CD4-positive, alpha-beta T cell treated with Interleukin-17A for 4 hours (primary cell): ENCODE measurements at places on chromosomes 7 and 10.

DNA sequence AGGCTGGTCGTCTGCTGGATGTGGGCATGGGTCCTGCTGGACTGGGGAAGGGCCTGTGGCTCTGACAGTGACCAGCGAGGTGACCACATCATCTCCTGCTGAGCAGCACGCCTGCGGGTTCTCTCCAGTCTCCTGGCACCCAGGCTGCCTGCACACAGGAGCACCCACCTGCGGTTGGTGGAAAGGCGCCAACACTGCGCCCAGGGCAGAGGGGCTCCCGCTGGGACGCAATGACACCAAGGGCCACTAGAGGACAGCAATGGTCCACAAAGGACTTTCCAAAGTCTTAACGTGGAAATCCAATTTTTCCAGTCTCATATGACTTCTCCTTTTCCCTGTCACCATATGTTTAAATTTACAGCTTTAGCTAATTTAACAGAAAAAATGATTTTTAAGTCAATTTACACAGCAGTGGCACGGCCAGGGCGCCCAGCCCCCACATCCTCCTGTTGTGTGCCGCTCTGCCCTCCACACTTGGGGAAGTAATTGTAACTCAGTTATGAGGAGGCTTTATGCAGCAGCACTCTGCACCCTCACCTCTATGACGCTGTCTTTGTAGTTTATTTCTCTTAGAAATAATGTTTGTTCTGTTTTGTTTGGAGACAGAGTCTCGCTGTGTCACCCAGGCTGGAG is 38.1 kb downstream of the CFAP46 start:
- DNase-seq, result peak; percentile 9

- DNase-seq, result no peak
These were observed 220.0 kb upstream of the NPVF start for GRCh38 chr7:25448301-25448700.

DNA sequence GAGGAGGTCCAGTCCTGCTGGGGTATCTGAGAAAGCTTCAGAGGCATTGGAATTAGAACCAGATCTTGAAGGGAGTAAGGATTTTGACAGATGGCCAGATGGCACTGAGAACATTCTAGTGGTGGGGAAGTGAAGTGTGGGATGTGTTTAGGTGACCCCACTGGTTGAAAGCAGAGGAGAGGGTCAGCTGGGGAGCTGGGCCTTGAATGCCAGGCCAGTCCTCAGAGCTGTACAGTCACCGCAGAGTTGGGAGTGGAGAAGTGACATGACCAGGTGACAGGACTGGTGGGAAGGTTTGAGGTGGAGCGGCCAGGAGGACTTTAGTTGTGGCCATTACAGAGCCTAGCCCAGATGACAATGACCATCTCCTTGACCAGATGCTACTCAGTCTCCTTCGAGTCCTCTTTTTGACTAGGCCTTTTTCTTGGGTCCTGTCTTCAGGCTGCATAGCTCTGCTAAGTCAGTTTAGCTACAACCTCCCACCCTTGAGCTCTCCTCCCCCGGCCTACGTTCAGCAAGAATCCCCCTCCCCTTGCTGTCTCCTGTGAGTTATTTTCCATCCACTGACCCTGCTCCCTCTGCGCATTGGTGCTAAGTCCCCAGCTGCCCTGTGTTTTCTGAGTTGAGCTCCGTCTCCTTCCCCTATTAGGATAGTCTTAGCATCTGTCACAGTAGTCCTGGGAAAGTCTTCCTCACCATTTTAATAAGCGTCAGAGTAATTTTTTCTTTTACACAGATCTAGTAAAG is 56.3 kb downstream of the CCNY start:
- no peak for DNase-seq

DNA sequence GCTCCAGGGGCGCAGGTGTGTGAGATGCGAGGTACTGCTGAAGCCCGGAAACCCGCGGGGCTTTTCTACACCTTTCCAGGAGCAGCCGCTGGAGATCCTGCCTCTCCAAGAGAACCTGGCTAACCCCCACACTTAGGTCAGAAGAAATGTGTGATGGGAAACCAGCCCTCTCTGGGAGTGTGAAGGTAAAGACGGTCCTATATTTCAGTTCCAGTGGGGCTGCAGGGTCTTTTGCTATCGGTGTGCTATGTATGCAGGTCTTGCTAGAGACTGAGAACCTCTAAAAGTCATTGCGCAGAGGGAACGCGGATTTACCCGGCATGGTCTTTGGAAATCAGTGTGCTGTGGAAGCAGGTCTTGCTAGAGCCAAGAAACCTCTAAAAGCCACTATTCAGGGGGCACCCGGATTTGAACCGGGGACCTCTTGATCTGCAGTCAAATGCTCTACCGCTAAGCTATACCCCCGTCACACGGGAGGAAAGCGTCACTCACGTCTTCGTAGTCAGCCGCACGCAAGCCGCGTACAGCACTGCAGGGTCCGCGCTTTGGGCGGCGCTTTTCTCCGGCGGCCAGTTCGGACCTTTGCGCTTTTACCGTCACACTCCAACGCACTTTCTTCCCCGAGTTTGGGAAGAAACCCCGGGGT is 46.0 kb downstream of the ZNF777 start:
- peak; percentile 64 for DNase-seq

DNA sequence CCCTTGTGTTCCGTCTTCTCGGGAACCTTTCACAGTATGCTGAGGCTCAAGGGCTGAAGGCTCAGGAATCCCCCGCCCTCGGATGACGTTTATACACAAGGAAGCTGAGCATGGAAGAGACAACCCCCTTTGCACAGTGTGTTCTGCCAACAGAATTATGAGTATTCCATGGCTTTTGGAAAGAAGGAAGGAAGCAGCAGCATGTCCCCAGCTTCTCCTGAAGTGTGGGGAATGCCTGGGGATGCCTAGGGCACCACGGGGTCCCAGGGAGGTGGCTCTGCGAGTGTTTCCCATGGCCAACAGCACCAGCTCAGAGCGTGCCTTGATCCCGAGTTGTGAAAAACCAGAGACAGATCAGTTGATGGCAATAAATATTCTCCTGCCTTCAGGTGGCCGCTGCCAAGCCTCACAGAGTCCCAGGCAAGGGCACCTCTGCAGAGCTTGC is 88.8 kb upstream of the DDC start:
- DNase-seq, result no peak

DNA sequence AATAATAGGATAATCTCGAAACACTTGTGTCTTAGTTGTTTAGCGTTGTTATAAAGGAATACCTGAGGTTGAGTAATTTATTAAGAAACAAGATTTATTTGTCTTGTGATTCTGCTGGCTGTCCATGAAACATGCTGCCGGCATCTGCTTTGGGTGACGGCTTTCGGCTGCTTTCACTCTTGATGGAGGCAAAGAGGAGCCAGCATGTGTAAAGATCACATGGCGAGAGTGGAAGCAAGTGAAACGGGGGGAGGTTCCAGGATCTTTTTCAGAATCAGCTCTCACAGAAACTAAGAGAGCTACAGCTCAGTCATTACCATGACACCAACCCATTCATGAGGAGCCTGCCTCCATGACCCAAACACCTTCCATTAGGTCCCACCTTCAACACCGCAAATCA is 402.8 kb downstream of the CDC14C start:
- DNase-seq, result no peak

GRCh38 chr7:135512135-135512887 is 2.4 kb upstream of the CNOT4 start:
- DNase-seq, result peak; percentile 26

- DNase-seq, result no peak
These were observed 2.4 kb upstream of the NKX2-3 start for GRCh38 chr10:99530108-99531025.

DNA sequence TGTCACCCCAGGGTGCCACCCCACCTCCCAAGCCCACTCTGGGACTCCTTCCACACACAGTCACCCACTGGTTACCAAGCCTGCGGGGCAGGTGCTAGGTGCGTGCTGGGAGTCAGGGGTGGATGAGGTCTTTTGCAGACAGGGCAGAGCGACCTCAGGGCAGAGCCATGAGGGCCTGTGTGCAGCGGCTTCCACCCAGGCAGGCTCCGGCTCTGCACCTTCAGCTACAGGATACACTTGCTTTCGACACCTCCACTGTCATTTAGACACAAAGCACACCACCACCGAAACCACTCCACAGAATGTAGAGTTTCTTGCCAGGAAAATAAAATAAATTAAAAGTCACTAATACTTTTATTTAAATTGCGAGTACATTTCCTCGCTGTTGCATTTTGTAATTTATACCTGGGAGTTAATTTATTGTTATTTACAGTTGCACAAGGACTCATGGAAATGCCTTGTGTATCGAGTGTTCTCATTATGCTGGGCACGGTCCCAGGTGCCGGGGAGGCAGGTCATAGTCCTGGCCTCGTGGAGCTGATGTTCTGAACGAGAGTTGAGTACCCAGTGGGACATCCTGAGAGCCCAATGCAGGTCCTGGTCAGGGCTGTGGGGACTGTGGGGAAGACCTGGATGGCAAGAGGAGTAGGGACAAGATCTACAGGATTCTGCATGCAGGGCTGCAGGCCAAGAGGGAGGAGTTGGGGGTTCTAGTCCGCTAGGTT is 127.8 kb downstream of the CUX1 start:
- DNase-seq, result no peak

DNA sequence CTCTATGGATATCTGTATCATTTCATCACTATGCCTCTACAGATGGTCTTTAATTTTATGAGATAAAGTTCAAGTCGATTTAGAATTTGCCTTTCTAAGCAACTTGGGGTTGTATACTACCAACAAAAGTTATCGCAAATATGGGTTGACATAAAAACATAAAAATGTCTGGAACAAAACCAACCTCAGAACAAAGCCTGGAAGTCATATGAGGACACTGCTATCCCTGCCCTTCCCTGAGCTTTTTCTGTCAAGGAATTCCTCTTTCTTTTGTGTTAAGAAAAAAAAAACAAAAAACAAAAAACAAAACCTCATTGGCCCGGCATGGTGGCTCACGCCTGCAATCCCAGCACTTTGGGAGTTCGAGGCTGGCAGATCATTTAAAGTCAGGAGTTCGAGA is 319.3 kb downstream of the CAMK1D start:
- DNase-seq, result no peak

GRCh38 chr7:100363098-100363497 is 5.2 kb downstream of the PILRB start:
- DNase-seq, result no peak

DNA sequence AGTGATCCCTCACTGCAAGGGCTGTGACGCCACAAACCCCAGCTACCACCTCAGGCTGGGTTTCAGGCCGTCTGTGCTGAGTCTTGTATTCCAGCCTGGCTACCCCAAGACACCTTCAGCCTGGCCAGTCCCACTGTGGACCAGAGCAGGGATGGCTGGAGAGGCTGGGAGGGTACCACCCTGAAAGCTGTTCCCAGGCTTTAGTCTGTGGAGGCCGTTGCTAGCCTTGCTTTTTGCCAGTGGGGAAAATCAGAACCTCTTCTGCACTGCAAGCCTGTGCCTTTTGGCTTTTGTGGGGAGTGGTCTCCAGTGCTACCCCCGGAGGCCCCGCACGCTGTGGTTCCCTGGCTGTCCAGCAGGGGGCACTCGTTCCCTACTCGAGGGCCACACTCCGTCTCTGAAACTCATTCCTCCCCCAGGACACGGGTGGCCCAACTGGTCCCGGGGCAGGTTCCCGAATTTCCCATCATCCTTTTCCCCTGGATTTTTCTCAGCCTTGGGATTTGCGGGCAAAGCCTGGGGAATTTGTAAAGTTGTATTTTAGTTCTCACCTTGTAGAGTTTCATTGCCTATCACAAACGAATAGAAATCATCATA is 128.4 kb upstream of the BTBD16 start:
- DNase-seq, result peak; percentile 27

- DNase-seq, result no peak
These were observed 258.6 kb downstream of the GLRX3 start for GRCh38 chr10:130394832-130395231.

DNA sequence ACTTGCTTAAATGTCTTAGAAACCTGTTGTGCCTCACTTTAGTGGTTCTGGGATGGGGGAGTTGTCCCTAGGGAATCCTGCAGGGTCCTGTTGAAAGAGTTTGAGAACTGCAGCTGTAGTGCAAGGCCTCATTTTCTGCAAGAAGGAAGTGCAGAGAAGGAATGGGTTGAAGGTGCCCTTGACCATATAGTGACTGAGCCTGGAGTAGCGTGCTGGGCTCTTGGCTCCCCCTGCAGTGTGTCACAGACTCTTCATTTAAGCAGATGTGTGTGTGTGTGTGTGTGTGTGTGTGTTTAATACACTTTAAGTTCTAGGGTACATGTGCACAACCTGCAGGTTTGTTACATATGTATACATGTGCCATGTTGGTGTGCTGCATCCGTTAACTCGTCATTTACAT is 92.2 kb downstream of the GRK5 start:
- no peak for DNase-seq

GRCh38 chr7:88969167-88969566 is 173.6 kb upstream of the TEX47 start:
- DNase-seq, result no peak

DNA sequence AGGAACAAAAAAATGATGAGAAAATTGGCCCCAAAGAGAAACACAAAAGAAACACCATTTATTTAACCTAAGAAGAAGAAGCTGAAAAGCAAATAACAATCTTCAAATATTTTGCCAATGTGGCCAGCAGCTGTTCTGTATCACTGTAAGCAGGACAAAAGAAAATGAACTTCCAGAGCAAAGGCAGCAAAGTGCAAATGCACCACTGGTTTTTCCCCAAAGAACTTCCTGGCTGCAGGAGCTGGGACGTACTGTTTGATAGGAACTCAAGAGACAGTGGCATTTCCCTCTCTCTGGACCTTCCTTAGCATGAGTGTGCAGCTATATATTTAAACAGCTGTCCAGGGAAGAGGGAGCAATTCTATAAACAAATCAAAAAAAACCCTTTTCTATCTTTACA is 60.4 kb downstream of the RNLS start:
- no peak for DNase-seq

DNA sequence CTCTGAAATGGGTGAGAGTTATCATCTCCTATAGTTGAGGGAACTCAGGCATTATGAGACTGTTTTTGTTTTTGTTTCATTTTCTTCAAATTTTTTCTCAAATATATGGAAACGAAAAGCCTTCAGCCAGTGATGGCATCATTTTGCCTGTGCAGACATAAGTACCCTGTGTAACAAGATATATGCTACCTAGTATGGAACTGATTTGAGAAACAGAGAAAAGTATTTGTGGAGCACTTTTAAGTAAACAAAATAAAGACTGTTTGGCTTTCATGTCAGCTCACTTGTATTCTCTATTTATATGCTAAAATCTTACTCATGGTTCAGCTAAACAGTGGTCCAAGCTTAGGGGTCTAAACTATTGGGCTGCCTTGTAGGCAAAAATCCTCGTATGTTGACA is 150.6 kb downstream of the WNT2 start:
- no peak for DNase-seq

DNA sequence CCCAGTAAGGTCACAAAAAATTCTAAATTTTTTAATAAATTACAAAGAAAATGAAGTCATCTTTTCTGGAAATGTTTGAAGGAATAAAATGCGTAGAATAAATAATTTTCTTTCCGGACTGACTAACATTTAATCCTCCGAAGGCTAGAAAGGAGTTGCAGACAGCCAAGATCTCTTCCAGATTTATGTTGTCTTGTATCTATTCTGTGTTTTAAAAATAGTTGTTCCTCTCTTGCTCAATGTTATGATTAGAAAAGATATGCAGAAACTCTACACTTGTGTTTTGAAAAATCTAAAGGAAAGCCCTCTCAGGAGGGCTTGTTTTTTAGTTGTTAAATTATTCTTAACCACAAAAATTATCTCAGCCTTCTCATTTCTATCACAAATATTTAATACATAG is 70.7 kb downstream of the MACC1 start:
- DNase-seq, result no peak

GRCh38 chr7:20351901-20352300 is 21.2 kb downstream of the ITGB8 start:
- DNase-seq, result no peak

- no peak for DNase-seq
These were observed 153.2 kb upstream of the FZD8 start for GRCh38 chr10:35795131-35795824.
